ENCODE measurements at places on chromosomes 1 and 21.

GRCh38 chr1:100323419-100324106, 28.7 kb upstream of the CDC14A start:
- no peak for DNase-seq

DNA sequence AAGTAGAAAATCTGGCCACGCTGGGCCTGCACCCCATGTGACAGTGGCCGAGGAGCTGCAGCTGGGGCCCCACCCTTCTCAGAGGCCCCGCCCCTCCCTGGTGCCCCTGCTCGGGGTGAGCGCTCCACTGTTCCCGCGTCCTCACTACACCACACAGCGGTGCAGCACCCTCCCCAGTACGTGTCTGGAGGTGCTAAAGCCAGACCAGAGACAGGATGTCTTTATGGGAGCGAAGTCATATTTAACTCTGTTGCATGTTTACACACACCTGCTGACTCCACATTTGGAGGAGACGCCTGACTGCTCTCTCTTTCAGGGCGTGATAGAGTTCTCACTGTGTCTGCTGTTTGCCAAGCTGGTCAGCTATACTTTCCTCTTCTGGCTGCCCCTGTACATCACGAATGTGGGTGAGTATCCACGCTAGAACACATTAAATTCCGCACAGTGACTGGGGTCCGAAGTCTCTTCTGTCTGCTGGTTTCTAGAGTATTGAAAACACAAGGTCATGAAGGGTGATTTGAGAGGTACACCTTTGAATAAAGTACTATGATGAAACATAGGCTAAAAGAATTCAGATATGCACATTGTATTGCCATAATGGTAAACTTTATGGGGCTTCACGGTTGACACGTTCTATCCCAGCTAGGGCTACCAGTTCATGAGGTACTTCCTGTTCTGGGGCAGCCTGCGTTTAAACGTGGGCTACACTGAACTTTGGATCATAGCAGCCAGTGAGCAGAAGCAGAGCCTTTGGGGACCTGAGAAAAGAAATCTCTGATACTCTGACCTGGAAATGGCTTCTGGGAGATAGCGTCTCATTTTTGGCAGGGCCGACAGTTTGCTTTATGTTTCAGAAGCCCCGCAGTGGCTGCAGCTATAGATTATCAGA, 48.4 kb downstream of the SLC37A1 start:
- peak; percentile 12 for DNase-seq

DNA sequence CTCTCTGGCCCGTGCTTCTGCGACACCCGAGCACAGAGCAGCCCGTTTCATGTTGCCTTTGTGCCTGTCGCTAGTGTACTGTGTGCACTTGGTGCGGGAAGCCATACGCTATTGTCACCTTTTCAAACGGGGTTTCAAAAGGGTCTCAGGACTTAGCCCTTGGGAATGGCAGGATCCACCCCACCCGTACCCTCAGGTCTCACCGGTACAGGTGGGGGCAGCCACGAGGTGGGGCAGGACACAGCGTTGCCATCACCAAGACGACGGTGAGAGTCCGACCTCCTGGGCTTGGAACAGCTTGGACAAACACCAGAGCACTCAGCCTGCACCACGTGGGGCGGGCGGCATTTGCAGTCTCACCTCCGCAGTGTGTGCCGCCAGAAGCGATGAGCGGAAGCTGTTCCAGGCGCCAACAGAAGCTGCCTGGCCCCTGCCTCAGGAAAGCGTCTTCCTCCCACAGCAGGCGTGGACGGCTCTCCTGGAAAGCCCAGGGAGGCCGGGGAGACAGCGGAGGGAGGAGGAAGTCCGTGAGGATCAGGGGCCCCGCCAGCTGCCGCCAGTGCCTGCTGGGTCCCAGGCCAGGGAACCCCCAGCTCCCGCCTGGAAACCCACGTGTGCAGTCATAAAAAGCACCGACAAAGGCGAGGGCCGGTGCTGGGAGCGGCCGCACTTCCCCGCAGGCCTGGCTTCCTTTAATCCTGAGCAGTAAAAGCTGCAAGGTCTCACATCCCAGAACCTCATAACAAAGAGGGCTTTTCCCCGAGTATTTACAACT, 131.3 kb upstream of the ARHGEF16 start:
- DNase-seq: no peak

DNA sequence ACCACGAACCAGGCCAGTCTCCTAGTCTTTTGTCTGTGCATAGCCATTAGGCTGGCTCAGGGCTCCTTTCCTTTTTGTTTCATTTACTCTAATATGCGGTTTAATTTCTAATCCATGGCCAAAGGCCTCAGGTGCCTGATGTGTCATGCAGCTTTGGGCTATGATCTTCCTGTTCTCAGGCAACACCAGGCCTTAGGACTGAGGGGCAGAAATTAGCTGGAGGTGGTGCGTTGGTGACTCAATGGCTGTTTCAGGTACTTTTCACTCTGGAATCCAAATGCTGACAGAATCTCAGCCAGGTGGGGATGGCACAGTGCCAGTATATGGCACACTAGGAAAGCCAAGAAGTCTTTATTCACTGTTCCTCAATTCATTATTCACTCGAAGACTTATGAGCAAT, 105.3 kb downstream of the CACNA1E start:
- no peak for DNase-seq

GRCh38 chr1:94925004-94925403, 1.9 kb downstream of the CNN3 start:
- no peak for DNase-seq
